Stimulated activated CD8-positive, alpha-beta memory T cell treated with anti-CD3 and anti-CD28 coated beads, Interleukin-7, amount 100 ng/mL, for 48 hours (primary cell): ENCODE measurements at places on chromosomes 2 and 18.
A peak's percentile ranks its signal among the peaks of the same experiment; 100 is the strongest.

DNA sequence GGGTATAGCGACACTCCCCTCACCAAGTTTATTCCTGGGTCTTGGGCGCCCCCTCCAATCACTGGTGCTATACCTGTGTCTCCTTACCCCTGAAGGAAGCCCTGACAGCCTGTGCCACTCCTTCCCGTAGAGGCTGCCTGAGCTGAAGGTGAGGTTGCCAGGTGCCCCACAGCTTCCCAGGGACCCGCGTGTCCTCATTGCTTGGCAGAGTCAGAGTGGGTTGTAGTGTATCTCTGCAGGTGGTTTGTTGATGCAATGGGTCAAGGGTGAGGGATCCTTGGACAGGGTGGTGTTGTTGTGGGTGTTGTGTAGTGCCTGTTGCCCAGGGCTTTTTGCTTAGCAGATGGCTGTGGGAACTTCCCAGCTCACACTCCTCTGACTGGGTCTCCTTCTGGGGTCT is 438.7 kb upstream of the FSIP2 start:
- no peak for DNase-seq

GRCh38 chr2:98376996-98377395 is 30.7 kb downstream of the CNGA3 start:
- DNase-seq, result no peak

GRCh38 chr2:200617156-200618053 is 31.6 kb downstream of the AOX1 start:
- no peak for DNase-seq

GRCh38 chr2:169397697-169398096 is 35.4 kb upstream of the LRP2 start:
- no peak for DNase-seq

- DNase-seq, result no peak
These were observed 585.0 kb upstream of the NXPH2 start for GRCh38 chr2:139365189-139365588.

- DNase-seq, result no peak
These were observed 54.8 kb downstream of the ZNF407 start for GRCh38 chr18:74652392-74652988.

- no peak for DNase-seq
These were observed 16.6 kb upstream of the B4GALT6 start for GRCh38 chr18:31700990-31701389.

- no peak for DNase-seq
These were observed 21.8 kb upstream of the RPIA start for GRCh38 chr2:88669482-88670214.

- no peak for DNase-seq
These were observed 9.8 kb downstream of the SERTAD2 start for GRCh38 chr2:64643838-64644457.

DNA sequence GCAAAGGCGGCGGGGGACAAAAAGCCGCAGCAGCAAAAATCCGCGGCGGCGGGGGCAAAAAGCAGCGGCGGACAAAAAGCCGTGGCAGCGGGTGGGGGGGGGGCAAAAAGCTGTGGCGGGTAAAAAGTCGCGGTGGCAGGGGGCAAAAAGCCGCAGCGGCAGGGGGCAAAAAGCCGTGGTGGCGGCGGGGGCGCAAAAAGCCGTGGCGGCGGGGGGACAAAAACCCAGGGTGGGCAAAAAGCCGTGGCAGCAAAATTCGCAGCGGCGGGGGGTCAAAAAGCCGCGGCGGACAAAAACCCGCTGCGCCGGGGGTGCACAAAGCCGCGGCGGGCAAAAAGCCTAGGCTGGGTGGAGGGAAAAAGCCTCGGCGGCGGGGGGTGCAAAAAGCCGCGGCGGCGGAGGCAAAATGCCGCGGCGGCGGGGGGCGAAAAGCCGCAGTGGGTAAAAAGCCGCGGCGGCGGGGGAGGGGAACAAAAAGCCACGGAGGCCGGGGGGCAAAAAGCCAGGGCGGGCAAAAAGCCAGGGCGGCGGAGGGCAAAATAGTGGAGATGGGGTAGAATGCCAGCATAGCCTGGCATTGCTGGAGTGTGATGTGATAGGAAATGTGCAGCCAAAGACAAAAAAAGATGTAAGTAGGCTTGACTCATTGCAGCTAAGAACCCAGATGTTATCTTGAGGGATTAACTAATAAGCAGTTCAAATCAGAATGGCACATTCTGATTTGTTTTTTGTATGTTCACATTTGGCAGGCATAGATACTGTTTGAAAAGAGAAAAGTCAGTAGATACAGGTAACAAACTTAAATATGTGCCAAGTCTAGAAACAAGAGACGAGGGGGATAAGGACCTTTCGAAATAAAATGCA is 1076.3 kb downstream of the RPIA start:
- DNase-seq, result no peak

GRCh38 chr2:201880579-201880978 is 74.2 kb downstream of the CDK15 start:
- no peak for DNase-seq

- no peak for DNase-seq
These were observed 136.9 kb upstream of the SPOPL start for GRCh38 chr2:138364554-138365162.

GRCh38 chr18:79405781-79406575 is 10.2 kb downstream of the NFATC1 start:
- peak; percentile 65 for DNase-seq

DNA sequence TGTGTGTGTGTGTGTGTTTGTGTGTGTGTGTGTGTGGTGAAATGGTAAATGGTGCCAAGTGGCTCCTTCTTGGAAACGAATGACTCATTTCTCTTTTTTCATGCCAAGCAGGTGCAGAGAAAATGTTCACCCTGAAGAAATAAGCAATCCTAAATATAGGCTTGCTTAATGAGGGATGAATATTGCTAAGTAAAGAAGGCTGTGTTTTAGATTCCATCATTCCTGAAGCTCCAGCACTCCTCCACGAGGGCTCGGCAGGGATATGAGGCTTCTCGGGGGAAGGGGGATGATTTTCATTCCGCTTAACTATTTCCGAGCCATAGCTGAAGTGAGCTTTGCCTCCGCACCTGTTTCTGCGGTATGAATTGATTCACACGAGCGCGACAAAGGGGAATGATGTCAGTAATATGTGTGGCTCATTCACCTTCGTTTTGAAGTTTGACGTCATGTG is 72.9 kb downstream of the TSN start:
- DNase-seq, result no peak

DNA sequence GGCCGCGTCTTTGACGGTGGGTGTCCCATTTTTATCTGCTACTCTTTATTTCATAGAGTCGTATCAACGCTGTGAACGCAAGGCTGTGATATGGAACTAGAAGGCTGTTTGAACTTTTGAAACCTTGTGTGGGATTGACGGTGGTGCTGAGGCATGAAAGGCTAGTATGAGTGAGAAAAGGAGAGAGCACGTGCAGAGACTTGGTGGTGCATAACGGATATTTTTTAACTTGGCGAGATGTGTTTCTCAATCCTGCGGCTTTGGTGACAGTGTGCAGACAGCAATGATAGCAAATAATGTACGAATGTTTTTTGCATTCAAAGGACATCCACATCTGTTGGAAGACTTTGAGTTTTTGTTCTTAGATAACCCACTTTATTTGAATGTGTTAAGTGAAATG is 6.2 kb downstream of the HES6 start:
- DNase-seq, result no peak

DNA sequence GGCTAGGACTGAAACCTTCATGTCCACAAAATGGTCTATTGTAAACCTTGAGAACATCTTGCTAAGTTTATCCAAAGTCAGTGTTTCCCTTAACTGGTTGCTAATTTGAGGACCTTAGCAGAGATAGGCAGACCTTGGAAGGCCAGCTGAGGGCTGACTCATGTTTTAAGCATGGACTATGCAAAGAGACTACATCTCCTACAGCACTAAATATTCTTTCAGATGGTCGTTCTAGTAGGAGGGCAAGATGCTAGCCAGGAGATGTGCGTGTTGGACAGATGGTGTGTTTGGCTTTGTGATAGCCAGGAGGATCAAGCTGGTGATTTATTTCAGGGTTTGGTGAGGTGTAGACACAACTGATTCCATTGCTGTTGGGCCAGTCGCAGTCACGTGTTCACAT is 75.8 kb downstream of the NRP2 start:
- no peak for DNase-seq

DNA sequence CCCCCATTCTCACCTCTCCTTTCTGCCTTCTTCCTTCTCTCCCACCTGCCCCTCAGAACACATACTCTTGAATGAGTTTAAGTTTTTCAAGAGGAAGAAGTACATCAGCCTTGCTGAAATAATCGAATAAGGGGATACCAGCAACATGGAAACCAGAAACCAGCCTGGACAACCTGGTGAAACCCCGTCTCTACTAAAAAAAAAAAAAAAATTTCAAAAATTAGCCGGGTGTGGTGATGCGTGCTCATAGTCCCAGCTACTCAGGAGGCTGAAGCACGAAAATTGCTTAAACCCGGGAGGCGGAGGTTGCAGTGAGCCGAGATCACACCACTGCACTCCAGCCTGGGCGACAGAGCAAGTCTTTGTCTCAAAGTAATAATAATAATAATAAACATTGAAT is 75.0 kb upstream of the SLC1A4 start:
- no peak for DNase-seq

GRCh38 chr2:105812180-105813044 is 67.7 kb downstream of the NCK2 start:
- no peak for DNase-seq

GRCh38 chr2:178088774-178089270 is 16.2 kb upstream of the PDE11A start:
- DNase-seq, result no peak

- no peak for DNase-seq
These were observed 271.0 kb downstream of the MYCN start for GRCh38 chr2:16211341-16211740.

DNA sequence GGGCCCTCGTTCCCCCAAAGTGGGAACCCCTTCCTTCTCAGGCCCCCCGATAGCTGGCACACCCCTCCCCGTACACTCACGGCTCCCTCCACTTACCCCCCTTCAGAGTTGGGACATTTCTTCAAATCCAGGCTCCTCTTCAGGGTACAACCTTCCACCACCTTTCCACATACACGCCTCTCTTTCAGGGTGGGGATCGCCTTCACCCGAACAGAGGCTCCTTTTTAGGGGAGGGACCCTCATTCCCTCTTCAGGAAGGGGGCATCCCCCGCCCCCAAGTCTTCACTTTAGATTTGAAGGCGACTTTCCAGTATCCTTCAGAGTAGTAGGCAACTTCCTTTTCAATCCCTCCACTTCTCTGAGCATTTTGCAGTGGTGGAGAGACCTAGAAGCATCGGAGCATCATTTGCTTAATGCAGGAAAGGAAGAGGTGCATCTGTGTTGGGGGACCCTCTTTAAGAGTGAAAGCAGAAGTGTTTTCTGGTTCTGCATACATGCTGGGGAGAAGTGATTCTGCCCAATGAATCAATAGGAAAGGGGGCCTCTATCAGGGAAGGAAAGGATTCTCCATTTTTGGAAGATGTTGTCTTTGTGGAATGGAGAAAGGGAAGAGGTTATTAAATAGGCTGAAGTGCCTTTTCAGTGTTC is 845 bp downstream of the EML4 start:
- DNase-seq, result no peak

DNA sequence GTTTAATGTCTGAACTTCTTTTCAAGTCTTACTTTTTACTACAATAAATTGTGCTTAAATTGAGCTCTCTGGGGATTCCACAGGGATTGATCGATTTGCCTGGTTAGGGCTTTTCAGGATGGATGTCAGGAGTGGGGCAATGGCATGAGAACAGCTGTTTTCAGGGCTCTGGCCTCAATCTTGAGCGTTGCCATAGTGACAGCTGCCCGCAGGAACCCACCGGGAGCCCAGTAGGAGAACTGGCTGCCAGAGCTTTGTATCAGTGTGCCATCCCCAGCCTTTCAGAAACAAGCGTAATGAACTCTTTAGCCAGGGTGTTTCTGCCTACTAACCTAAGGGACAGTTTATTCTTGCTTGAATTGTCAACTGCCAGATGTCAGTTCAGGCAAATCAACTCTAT is 93.5 kb downstream of the GALNT3 start:
- no peak for DNase-seq

GRCh38 chr2:163613266-163613731 is 122.5 kb downstream of the FIGN start:
- DNase-seq, result no peak

DNA sequence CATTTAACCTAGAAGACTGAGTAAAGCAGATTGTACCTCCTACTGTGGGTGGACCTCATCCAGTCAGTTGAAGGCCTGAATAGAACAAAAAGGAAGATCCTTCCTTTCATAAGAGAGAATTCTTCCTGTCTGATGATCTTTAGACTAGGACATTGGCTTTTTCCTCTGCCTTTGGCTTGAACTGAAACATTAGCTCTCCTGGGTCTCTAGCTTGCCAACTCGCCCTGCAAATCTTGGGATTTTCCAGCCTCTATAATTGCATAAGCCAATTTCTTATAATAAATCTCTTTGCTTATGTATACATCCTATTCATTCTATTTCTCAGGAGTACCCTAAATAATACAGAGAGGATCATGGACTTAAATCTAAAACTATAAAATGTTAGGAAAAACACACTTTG is 6.2 kb upstream of the KDSR start:
- DNase-seq, result no peak

GRCh38 chr2:222318026-222318711 is 19.4 kb upstream of the PAX3 start:
- DNase-seq, result no peak

GRCh38 chr2:39504790-39505335 is 67.8 kb upstream of the MAP4K3 start:
- DNase-seq, result no peak

DNA sequence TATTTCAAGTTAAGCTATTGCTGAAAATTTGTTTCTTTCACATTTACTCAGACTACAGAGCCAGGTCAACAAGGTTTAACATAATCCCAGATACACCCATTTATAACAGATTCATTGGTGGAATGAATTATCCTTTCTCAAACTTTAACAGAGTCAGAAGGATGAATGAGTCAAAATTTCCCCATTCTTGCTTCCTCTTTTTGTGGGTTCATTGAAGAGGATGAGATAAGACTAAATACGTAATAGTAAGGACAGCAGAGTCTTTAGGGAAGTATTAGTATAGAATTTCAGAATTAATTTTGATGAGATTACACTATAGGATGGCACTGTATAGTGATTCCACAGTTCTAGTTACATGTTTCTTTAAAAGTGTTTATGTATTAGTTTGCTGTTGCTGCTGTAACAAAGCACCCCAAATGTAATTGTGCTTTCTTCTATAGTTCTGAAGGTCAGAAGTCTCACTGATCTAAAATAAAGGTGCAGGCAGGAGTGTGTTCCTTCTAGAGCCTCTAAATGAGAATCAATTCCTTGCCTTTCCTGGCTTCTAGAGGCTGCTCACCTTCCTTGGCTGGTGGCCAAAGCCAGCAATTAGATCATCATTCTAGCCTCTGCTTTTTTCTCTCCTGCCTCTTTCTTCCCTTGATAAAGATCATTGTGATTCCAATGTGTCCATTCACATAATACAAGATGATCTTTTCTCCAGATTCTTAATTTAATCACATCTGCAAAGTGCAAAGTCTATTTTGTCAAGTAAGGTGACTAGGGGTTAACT is 309.3 kb upstream of the PIK3C3 start:
- DNase-seq, result no peak
